ENCODE measurements at places on chromosomes 7 and 10. TPM values are rescaled to one million over a fixed set of nuclear protein-coding genes. Genes with fewer than 3 reads are reported as not detected.

- DNase-seq, result no peak
These were observed 223.7 kb upstream of the PCDH15 start for GRCh38 chr10:55024713-55025112.

GRCh38 chr10:74024600-74024999 lies 26.7 kb downstream of the VCL start:
- no peak for DNase-seq

GRCh38 chr10:122282909-122283308 lies 11.8 kb downstream of the BTBD16 start:
- no peak for DNase-seq

DNA sequence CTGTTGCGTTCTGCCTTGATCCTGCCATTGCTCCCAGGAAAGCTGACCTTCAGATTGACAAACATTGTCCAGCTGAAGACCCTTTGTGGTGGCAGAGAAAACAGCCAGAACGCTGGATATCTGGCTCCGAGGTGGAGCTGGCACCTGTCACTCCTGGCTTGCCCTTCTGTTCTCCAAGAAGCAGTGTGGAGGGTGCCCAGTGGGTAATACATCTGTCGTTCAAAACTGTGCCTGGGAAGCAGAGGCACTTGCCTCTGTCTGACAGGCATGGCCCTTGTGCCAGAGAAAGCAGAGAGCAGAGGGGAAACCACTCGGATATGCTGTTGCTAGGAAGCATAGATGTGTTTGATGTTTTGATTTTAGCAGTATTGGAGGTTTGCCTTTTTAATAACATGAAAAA lies 231.4 kb downstream of the BMPER start:
- no peak for DNase-seq

DNA sequence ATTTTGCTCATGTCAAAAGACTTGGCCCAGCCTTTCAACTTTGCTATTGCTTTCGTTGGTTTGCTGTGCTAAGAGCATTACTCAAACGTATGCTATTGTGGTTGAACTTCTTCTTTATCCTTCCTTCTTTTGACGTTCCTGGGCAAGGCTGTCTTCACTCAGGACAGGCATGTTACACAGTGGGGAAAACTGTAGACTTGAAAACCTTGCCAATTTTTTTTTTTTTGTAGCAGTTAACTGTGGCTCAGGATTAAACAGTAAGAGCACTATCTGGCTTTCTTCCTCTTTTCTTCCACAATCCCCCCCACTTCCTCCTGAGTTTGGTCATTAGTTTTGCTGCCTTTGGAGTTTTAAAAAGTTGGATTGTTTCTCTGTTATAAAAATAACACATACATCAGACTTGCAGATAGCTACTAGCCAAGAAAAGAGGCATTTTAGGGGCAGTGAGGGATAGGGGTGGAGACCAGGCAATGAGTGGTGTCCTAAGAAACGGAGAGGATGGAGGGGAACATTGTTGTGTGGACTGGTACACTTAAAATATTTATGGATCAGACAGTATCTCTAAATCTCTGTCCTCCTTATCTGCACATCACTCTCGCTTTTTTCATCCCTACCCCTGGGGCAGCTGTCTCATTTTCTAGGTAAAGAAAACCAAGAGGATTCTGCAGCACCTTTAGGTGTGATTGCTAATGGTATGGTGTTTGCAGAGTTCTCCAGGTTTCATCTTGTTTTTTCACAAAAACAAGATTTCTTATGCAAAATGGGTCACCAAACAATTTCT lies 181.7 kb downstream of the LRMDA start:
- DNase-seq, result no peak

DNA sequence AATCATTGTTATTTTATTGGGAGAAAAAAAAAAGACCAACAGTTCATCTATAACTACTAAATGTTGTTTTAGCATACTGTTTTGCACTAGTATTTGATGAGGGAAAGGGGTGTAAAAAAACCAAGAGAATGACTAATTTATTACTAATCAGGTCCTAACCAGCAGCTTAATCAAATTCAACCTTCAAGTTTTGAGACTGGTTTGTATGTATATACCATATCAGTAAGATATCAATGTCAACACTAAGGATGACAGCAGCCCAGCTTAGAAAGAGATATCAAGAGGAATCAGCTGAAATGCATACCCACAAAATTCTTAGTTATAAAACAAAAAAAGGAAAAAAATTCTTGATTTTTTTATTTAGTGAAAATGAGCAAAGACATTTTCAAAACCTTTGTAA lies 122.6 kb downstream of the KMT2C start:
- DNase-seq, result no peak

Gene MMRN2
- not detected for total RNA-seq

Gene DOCK4
- total RNA-seq, result 0.50 TPM

Gene AHCYL2
- total RNA-seq, result 18.5 TPM
